ENCODE measurements at places on chromosomes 7 and 10.

DNA sequence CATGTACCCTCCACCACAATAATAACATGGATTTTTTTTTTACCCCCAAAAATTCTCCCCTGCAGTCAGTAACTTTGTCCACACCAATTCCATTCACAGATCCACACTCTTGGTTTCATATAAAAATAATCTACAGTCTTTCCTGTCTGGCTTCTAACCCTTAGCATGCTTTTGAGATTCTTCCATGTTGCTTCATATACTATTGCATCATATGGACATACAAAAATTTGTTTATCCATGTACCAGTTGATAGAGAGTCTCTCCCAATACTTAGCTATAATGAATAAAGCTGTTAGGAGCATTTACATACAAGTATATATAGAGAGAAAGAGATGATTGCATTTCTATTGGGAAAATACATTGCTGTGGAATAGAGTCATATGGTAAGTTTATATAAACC is 575.0 kb downstream of the XPNPEP1 start:
- no peak for DNase-seq

GRCh38 chr7:131819891-131820290 is 263.5 kb upstream of the PODXL start:
- peak; percentile 96 for DNase-seq

DNA sequence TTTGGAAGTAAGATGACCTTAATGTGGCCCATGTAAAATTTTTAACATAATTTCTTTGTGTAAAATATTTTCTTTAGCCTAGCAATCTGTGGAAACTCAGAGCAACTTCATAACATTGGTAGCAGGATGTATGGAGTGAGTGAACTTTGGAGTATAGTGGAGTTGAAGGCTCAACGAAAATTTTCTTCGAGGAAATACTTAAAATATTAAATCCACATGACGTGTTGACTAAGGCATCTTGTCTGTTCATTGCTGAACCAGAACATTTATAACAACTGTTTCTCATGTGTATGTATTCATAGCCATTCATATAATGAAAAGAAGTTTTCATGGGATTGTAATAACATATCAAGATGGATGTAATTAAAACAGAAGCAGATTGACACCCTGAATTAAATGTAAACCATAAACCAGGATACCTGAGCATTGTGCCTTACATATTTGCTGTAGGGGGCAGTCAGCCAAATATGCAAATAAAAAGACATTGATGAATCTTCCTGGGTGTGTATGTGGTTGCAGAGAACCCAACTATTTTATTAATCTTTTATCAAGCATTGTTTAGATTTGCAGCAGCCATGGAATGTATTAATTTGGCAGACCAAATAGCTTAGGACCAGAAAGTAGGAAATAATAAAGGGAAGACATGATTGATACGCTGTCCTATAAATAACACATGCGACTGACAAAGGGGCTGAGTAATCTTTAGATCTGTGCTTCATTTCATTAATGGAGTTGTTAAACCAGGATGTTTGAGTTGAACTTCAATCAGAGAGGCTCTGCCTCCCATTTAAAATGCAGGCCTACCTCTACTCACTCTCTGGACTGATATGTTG is 11.5 kb downstream of the AUTS2 start:
- DNase-seq: peak; percentile 40

- peak; percentile 70 for DNase-seq
Observed at GRCh38 chr7:142866361-142867096, 11.7 kb downstream of the EPHB6 start.

- DNase-seq: no peak
Observed at GRCh38 chr7:111525100-111525499, 37.2 kb downstream of the IMMP2L start.

DNA sequence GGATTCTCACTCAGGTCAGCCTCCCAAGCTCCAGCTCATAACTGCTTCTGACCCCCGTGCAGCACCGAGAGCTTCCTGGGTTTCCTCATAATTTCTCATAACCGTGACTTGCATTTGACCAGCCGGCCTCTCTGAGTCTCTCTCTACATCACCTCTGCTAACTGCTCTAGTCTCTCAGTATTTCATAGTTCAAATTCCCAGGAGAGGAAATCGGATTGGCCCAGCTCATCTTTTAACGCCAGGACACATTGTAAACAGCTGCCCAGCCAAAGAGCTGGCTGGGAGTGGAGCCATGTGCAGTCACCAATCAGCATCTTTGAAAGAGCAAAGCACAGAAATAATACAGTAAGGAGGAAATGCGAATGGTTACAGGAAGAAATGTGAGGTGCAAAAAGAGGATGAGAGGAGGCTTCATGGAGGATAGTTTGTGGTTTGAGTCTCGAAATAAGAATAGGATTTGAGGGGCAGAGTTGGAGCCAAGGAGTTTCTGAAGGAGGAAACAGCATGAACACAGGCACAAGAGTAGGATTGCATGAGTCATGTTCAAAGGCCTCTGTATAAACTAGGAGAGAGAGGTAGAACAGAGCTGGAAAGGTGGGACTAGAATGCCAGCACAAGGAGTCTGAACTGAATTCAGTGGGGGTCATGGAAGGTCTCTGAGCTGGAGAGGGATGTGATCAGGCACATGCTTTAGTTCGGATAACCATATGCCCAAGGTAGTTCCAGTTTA is 15.2 kb upstream of the LBX1 start:
- peak; percentile 48 for DNase-seq

Data from NCI-H82 (cell line).